SJCRH30 (cell line): ENCODE measurements at places on chromosomes 16 and 17.
A peak's percentile ranks its signal among the peaks of the same experiment; 100 is the strongest.

- peak; percentile 66 for DNase-seq
Measured at GRCh38 chr16:88743693-88744576, 37.6 kb downstream of the CTU2 start.

GRCh38 chr16:54545854-54546511 lies 259.4 kb upstream of the IRX3 start:
- no peak for DNase-seq

- DNase-seq = peak; percentile 97
Measured at GRCh38 chr17:17455173-17455572, 21.6 kb upstream of the MED9 start.

- DNase-seq = no peak
Measured at GRCh38 chr17:6232732-6233101, 162.5 kb downstream of the WSCD1 start.

GRCh38 chr17:16217002-16217635 lies at the start of gene PIGL:
Gene PIGL, plus strand, starts transcription at chr17:16217210. Its CDS starts 17 bp downstream, at chr17:16217227.
- peak; percentile 99 for DNase-seq

DNA sequence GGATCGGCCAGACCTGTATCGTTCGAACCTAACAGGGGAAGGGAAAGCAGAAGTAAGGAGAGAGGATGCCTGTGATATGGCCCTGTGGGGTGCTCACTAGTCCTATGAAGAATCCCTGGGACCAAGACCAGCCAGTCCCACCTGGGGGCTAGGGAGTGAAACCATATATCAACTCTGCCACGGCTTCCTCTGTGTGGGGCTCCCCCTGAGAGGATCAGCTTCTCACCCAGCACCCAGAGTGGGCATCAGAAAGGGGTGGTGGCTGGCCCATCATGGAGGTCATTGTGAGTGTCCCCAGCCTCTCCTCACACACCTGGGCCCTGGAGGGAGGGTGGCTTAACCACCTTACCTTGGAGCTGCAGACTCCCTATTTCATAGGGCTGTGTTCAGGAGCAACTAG lies 30.1 kb upstream of the SREBF1 start:
- no peak for DNase-seq

- DNase-seq = no peak
Measured at GRCh38 chr17:67056746-67057490, 12.6 kb downstream of the CACNG1 start.

GRCh38 chr16:55250701-55251100 lies 73.3 kb upstream of the IRX6 start:
- DNase-seq = peak; percentile 60

- DNase-seq = no peak
Measured at GRCh38 chr17:31224366-31224765, 72.7 kb downstream of the OMG start.

DNA sequence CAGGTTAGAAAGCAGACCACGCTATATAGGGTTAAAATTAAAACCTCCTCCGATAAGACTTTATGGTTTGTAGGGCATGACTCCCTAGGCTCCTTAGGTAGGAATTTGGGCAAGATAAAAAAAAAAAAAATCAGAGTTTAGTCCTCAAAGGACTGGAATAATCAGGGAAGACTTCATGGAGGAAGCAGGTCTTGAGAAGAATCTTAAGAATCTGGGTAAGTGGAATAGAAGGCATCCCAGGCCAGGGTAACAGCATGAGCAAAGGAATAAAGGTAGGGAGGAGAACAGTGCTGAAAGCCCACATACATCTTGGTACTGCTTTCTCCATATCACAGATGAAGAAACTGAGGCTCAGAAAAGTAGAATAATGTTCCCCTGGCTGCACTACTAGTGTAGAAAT lies 15.4 kb downstream of the SLC46A1 start:
- no peak for DNase-seq

- no peak for DNase-seq
Measured at GRCh38 chr17:58165981-58166380, 801 bp upstream of the OR4D2 start.

DNA sequence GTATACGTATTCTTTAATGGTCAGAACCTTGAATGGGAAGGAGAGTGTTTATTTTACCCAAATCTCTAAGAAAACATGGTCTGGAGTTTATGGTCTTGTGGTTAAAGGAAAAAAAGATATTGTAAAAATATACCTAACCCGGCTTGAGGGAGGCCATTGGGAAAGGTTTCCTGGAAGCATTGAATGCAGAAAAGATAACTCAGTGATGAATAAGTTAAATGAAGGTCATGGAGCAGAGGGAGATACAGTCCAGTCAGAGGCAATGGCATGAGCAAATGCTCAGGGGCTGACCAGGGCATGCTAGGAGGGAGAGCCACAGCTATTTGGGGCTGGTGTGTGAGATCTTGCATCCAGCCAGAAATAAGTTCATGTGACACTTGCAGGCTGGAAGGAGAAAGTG lies 430.4 kb upstream of the CDH5 start:
- DNase-seq = no peak

- no peak for DNase-seq
Measured at GRCh38 chr16:11087691-11088073, 143.3 kb downstream of the CLEC16A start.

DNA sequence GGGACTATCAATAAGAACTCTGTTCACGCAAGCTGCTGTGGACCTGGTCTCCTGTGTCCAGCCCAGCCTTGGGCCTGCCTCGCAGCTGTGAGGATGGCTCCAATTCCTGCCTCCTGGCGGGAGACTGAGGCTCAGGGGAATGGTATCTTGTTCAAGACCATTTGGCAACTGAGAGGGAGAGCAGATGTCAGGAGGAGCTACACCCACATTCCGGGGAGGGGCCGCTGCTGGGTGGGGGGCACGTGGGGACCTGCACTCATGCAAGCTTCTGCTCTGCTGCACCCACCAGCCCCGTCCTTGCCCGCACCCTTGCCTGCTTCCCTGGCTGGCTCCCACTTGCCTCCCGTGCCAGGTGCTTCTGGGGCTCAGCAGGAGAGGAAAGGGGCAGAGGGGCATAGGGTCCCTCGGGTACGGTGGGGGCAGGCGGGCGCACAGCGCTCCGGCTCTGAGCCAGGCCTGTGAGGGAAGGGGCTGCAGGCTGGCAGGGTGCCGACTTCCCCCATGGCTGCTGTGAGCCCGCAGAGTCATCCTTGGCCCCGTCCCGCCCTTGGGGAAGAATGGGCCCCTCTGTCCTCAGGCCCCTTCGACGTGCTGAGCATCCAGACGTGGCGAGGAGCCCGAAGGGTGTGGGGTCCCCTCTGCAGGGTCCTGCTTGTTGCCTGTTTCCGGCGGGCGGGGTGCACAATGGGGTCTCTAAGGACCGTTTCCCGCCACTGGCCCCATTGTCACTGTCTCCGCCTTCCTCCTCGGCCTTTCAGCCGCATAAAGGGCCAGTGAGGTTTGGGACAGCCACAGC lies 2.7 kb downstream of the METRN start:
- DNase-seq = no peak

- no peak for DNase-seq
Measured at GRCh38 chr16:56367764-56368163, 57.6 kb downstream of the AMFR start.

DNA sequence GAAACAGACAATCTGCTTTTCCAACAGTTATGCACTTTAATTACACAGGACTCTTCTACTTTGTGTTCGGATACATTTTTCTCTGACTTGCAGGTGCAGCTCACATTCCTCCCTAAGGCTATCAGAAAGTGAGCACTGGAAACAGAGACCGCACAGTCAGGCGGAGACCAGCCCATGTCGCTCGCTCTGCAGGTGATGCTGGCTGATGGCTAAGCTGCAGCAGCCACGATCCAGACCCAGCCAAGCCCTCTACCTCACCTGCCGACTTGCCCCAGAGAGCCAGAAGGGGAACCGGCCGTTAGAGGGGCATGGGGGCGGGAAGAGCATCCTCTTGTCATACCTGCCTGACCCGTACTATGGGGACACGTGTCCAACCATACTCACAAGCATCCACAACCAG lies 33.8 kb downstream of the MAP1LC3B start:
- DNase-seq = no peak

GRCh38 chr17:55286681-55287589 lies 22.2 kb downstream of the HLF start:
- DNase-seq = no peak

- DNase-seq = peak; percentile 27
Measured at GRCh38 chr17:33385133-33385532, 92.0 kb upstream of the ASIC2 start.

- no peak for DNase-seq
Measured at GRCh38 chr17:59547131-59547915, 18.1 kb upstream of the DHX40 start.

- DNase-seq = peak; percentile 86
Measured at GRCh38 chr17:43907998-43908721, 824 bp upstream of the MPP2 start.

GRCh38 chr17:55347341-55347740 lies 74.3 kb downstream of the MMD start:
- peak; percentile 12 for DNase-seq

DNA sequence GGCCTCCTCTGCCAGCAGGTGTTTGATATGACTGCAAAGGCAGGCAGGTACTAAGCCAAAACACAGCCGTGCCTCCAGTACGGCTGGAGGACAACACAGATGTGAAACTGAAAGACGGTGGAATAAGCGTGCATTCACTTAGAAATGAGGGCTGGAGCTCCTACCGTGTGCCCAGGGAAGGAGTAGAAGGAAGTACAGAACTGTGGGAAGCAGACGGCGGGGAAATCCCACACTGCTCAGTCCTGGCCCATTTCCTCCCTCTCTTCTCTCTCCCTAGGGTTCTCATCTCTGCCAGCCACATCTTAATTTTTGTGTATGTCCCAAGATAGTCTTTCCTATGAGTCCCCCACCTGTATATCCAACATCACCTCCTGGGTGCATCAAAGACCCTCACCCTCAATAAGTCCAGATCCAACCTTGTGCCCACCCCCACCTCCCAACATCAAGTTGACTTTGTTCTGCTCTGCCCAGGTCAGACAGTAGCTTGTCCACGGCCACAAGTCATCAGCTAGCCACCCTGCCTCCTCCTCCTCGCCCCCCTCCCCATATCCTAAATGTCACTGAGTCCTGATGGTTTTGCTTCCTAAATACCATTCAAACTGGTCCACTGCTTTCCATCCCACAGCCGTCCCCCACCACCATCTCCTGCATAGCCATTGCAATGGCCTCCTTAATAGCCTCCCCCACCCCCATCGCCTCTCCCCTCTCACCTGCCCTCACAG lies 77.1 kb upstream of the RPL38 start:
- DNase-seq = no peak

DNA sequence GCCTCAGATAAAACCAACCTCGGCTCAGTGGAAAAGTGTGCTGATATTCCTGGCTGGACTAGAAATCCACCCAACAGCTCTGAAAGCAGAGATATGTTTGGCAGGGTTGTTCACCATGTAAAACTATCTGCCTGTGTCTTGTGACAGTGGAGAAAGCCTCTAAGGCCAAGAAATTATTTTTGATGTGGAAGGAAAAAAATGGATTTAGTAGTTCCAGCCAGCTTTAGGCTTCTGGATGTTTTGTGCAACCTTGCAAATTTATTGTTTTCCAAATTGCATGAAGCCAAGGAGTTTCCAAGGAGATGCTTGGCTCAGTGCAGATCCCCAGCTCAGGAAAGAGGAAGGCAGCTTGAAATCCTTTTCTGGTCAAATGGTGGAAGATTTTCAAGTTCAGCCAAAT lies 31.6 kb downstream of the TEKT5 start:
- DNase-seq = no peak

- no peak for DNase-seq
Measured at GRCh38 chr17:45190503-45191255, 29.0 kb downstream of the HEXIM2 start.

DNA sequence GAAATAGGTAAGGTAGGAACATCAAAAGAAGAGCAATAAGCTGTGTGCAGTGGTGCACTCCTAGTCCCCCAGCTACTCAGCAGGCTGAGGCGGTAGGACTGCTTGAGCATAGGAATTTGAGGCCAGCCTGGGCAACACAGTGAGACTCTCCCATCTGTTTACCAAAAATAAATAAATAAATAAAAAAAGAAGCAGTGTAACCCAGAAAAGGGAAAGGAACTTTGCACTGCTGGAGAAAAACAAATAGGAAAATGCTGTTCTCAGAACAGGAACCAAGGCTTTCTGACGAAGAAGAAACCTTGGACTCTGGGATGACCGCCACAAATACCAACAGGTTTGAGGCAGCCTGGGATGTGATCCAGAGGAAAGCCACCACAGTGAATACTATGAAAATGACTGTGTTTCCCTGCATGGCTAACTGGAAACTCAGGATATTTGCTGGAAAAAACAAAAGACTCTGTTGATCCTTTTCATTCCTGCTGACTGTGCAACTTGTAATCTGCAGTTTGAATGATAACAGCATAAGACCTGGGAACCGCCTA lies 41.2 kb downstream of the TTC19 start:
- DNase-seq = no peak

DNA sequence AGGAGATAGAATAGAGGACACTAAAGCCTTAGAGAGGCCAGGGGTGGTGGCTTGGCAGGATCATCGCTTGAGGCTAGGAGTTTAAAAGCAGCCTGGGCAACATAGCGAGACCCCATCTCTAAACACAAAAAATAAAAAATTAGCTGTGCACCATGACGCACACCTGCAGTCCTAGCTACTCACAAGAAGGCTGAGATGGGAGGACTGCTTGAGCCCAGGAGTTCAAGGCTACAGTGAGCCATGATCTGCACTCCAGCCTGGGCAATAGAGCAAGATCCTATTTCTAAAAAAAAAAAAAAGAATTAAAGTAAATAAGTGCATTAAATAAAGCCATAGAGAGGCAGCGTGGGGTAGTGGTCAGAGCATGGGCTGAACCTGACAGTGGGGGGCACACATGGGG lies 19.1 kb downstream of the SBK1 start:
- no peak for DNase-seq
